ENCODE measurements at places on chromosomes 5 and 9.
A peak's percentile ranks its signal among the peaks of the same experiment; 100 is the strongest.

GRCh38 chr9:1875921-1876448 is 139.2 kb upstream of the SMARCA2 start:
- DNase-seq: no peak

GRCh38 chr5:102802708-102803458 is 47.8 kb downstream of the PAM start:
- DNase-seq: no peak

DNA sequence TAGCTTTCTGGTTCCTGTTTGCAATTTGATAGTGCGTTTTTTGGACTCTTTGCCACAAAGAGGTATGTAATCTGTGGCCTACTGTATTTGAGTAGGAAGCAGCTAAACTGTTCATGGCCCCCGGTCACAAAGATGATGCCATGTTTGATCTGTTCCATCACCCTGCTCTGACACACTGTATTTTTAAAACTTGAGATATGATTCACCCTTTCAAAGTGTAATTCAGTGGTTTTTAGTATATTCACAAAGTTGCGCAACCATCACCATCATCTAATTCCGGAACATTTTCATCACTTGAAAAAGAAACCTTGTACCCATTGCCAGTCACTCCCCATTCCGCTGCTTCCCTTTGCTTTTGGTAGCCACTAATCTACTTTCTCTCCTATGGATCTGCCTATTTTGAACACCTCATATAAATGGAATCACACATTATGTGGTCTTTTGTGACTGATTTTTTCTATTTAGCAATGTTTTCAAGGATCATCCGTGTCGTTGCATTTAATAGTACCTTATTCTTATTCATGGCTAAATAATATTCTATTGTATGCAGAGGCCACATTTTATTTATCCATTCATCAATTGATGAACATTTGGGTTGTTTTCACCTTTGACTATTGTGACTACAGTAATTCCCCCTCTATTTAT is 141.6 kb downstream of the NR3C1 start:
- no peak for DNase-seq

- no peak for DNase-seq
These were observed 1.3 kb upstream of the ST8SIA4 start for GRCh38 chr5:100904259-100904861.

GRCh38 chr5:164482351-164482750 is 976.9 kb downstream of the MAT2B start:
- no peak for DNase-seq

GRCh38 chr5:320524-321229 is 837 bp upstream of the AHRR start:
- no peak for DNase-seq

DNA sequence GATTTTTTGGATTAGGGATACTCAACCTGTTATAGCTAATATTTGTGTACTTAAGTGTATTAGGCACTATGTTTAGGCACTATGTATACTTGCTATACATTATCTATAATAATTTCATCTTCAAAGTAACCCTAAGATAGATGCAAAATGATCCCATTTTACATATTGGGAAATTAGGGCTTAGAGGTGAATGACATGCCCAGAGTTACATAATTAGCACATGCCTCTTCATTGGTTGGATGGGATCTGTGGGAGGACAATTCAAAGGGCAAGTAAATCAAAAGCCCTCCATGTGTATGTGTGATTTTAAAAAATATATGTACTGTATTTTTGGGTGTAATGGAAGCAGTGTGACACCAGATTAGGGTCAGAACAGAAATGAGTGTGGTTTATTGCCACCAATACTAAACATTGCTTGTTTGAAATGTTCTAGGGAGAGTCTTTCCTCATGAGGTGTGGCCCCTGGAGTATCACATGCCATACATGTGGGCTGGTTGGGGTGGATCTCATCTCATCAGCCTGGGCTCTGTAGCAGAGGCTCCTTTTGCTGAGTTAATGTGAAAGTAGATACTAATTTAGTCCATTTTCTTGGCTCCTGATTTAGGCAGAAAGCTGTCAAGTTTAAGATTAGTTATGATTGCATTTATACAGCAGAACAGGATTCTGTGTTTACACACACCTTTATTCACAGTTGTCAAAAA is 5.5 kb downstream of the C9orf85 start:
- no peak for DNase-seq

GRCh38 chr9:134993996-134994720 is 76.4 kb upstream of the FCN1 start:
- no peak for DNase-seq

GRCh38 chr5:91121347-91121993 is 261.6 kb downstream of the ARRDC3 start:
- no peak for DNase-seq

DNA sequence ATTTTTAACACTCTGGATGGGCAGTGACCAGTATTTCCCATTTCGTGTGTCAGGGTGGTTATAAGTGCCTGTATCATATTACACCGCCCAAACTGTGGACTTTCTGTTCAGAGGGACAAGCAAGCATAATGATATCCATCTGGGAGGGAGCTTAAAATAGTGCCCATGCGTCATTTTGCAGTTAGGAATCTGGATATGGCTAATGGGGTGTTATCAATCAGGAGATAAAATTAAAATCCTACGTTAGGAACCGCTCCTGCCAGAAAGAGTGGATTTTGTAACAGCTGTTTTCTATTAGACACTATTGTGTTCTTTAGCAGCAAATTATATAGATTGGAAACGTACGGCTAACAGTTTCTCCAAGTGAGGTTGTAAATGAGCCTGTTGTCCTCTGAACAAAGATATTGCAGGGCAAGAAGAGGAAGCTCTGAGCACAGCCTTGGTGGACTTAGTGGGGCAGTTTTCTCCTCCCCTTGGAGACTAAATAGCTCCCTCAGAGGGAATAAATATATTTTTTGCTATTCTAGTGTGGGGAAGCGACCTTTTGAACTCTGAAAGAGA is 160.4 kb downstream of the SPATA31D1 start:
- DNase-seq: no peak

DNA sequence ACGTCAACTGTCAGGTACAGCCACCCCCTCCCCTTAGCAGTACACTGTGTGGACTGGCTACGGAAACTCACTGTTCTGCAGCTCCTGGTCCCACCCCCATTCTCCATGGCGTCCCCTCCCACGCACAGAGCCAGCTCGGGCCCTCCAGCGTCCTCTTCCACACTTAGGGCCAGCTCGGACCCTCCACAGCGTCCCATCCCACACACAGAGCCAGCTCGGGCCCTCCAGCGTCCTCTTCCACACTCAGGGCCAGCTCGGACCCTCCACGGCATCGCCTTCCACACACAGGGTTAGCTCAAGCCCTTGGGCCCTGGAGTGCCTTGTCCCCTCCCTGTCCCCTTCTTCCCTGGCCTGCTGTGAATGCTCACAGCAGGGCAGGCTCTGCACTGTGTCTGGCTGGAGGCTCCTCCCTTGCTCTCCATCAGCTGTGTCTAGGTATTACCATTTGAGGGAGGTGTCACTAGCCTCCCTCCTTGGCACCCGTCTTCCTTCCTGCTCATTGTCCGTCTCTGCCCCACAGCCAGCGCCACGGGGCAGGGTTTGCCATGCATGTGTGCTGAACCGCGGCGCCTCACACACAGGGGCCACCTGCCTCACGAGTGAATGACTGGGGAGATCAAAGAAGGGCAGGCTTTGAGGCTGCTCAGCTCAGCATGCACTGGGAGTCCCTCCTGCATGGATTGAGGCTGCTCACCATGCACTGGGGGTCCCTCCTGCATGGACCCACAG is 78.5 kb upstream of the CACNA1B start:
- no peak for DNase-seq

- DNase-seq: no peak
These were observed 44.1 kb downstream of the EPB41L4B start for GRCh38 chr9:109276469-109277440.

DNA sequence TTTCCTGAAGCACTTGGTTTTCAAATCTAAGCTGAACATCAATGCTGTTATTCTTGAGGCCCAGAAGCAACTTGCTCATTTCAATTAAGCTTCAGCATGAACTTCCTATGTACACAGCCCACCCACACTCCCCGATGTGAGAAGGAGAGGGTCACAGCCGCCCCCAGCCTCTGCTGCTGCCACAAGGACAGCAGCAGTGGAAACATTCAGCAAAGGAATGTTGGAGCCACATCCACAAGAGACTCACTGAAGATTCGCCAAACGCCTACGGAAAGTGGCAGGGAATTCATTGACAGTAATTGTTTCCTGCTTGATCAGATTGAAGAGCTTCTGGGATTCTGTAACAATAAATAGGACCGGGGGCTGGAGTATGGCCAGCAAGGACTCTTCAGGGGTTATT is 2.9 kb downstream of the TGFBI start:
- peak; percentile 19 for DNase-seq

- no peak for DNase-seq
These were observed 19.2 kb downstream of the PRRC1 start for GRCh38 chr5:127536687-127537086.

DNA sequence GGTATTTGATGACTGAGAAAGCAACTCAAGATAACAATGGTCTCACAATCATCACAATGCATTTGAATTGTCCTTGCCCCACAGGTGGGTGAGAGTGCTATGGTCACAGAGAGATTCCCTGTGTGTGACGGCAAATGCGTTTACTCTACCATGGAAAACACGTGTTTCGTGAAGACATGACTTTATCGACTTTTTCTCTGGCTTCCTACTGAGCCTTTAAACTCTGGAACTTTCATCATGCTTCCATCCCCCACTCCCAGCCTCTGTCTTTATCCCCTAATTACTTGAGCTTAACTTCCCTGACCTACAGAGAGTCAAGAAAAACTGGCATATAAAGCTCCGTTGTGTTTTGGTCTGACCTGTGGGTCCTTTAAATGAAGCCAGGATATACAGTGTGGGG is 414.1 kb upstream of the CLINT1 start:
- no peak for DNase-seq

DNA sequence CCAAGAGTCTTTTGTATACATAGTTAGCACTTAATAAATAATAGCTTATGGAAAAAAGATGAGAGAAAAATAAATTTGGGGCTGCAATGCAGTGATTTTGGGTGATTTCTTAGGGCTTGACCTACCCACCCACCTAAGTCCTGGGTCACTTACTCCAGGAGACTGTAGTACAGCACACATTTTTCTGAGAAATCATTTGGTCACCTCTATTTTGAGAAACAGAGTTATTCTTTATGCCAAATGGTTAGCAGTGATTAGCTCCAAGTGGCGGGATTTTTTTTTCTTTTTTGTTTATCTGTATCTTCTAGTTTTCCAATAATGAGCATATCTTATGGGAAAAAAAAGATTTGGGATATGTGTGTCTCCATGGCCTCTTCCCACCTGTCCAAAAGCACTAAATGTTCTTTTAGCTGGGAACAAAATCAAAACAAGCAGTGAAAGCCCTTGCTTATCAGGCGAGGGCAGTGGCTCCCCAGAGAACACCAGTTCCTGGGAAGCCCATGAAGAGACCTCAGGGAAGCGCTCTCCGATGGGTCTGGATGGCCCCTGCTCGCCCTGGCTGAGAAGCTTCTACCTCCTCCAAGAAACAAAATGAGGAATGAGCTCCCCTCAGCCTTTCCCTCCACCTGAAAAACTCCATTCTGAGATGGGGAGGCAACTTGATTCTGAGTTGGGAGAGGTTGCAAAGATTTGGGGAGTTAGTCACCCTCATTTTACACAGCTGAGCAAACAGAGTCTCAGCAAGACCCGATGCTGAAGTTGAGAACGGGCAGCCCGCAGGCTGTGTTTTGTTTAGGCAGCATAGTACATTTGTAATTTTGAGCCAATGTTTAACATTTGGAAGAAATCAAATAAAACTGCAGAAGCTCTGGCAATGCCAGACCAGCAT is 69.9 kb downstream of the CYFIP2 start:
- no peak for DNase-seq

DNA sequence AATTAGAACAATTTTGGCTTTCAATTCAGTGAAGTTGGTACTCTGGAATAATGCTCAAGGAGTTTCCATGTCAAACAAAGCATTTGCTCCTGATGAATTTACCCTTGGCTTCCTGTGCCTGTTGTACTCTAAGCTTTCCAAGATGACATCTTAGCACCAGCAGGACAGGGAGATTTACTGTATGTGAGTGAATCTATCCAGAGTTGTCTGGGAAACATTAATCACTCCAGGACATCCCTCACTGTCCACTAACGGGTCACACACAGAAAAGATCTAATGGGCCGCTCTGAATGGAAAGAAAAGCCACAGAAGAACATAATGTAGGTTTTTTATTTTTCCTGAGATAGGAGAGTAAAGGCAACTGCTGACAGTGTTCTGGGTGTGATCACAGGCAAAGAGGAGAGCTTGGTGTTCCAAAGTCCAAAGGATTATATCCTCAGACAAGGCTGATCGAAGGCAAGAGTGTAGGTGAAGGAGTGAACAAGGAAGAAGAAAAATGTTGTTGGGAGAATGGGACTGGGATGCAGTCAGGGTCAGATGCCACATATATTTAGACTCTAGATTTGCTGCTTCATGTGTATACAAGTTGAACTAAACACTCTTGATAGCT is 167.7 kb upstream of the RPS23 start:
- DNase-seq: no peak

GRCh38 chr5:172985596-172985995 is 2.0 kb downstream of the ATP6V0E1 start:
- no peak for DNase-seq

DNA sequence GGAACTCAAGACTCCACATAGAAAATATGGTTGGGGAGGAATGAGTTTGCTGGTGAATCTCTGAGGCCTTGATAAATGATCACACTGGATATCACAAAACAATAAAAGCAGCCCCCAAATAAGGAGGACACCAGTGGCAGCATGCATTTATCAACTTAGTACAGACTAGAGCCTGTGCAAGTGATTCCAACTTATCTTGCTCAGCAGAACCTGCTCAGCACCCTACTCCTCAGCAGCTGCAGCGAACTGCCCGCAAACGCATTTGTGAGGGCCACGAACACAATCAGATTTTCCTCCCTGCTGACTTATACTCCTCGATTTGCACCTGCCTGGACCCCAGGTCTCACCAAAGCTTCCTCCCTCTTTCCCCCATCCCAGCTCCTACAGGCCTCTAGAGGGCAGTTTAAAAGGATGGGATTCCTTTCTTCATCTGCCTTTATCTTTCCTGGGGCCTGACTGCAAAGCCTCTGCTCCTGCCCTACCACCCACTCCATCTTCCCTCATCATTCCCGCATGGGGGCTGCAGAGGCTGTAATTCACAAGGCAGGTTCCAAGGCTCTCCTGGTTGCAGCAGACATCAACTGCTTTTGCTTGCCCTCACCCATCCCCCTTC is 41.2 kb downstream of the ANKS6 start:
- no peak for DNase-seq

DNA sequence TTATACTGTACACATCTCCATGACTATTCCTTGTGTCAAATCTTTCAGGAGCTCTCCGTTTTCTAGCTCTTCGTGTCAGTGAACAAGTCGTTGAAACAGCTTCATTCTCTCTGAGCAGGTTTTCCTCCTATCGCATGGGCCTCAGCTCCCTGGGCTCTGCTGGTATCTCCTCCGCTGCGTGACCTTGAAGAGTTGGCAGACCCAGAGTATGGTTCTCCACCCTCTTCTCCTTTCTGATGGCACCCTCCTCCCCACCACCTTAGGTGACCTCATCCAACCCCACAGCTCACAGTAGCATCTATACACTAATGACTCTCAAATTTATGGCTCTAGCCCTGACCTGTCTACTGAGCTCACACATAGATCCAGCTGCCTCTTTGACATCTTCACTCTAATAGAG is 36.0 kb upstream of the PDE8B start:
- DNase-seq: no peak

- peak; percentile 39 for DNase-seq
These were observed 13.3 kb upstream of the SEPTIN8 start for GRCh38 chr5:132790201-132790865.
